ENCODE measurements at places on chromosomes 11 and 22.

- DNase-seq, result no peak
Observed at GRCh38 chr11:108857382-108857781, 192.5 kb downstream of the DDX10 start.

GRCh38 chr11:74470526-74470925 lies 3.2 kb upstream of the KCNE3 start:
- DNase-seq, result no peak

DNA sequence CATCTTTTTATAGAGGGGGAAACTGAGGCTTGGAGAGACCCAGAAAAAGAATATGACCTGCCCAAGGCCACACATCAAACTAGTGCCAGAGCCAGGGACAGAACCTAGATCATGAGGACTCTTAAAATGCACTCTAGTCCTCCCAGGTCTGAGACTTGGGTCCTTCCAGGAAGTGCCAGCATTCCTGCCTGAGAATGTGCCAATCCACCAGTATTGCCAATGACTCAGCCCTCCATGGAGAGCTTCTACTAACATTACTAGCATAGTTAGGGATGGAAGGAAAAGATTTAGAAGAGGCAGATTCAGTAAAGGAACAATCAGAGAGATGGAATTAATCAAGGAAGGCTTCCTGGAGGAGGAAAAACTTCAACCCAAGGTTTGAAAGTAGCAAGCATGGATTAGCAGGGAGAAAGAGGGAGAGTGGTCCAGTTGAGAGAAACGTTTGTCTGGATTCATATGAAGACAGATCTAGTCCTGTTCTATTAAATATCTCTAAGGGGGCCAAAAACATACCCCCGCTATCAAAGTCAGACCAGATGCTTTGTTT lies 20.1 kb upstream of the SMIM35 start:
- peak; percentile 72 for DNase-seq

- DNase-seq, result no peak
Observed at GRCh38 chr11:69892986-69893555, 73.9 kb upstream of the FGF3 start.

Data from epithelial cell of esophagus (primary cell).